ENCODE measurements at places on chromosomes 7 and 10.

DNA sequence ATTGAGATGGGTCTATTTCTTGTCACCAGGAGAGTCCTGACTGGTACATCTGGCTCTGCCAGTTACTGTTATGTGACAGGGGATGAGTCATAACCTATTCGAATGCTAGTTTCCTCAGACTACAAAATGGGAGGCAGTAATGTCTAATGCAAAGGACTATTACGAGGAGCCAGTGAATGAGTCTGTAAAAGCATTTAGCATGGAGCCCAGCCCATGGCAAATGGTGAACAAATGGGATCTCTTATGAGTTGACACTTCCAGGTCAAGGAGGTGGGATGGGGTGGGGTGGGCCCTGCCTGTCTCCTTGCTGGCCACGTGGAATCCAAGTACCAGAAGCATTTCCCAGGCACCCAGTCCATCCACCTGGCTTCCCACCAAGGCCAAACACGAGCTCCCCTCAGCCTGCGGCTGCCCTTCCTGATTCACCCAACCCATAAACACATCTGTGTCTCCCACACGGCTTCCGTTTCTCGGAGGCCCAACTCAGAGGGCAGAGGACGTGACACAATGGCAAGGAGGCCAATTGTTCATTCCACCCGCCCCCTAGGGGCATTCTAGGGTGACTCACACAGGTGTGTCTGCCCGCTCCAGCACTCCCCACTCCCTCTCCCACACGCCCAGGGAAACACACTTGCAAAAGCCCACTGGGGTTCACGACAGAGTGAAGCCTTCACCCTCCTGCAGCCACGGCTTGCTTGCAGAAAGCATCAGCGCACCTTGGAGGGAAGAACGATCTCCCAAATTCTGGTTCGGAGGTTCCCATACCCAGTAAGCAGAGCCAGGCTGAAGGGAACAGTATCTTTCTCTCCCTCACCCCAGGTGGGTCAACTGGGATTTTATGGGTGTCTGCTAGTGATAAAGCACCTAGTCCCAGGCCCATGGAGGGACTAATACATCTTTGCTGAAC, 109.8 kb downstream of the SH3PXD2A start:
- no peak for DNase-seq

GRCh38 chr7:127776776-127777386, 124.9 kb downstream of the SND1 start:
- DNase-seq = no peak

DNA sequence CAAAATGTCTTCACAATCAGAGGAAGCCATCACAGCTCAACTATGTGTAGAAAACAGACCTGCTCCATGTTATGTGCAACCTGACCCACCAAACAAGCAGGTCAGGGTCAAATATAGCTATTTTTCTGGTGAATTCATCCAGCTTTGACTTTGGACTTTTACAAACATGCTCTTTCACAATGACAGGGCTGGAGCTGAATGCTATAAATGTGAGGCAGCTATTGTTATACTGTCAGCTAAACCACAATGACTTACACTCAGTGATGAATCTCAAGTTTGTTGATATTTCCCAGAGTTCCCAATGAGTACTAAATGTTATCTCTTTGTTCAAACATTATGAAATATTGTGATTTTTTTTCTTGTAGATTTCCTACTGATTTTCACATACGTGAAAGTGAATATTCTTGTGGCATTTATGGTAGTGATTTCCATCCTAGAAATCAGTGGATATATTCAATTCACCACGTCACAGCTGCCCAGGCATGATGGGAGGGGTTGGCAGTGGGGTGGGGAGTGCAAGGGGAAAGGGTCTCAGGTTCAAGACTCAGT, 2.5 kb upstream of the ITIH2 start:
- DNase-seq = no peak

GRCh38 chr10:48684792-48685623, at the start of gene WDFY4:
Gene WDFY4, plus strand, starts transcription at chr10:48684873. Its CDS starts 24,860 bp downstream, at chr10:48709733.
- DNase-seq = no peak

DNA sequence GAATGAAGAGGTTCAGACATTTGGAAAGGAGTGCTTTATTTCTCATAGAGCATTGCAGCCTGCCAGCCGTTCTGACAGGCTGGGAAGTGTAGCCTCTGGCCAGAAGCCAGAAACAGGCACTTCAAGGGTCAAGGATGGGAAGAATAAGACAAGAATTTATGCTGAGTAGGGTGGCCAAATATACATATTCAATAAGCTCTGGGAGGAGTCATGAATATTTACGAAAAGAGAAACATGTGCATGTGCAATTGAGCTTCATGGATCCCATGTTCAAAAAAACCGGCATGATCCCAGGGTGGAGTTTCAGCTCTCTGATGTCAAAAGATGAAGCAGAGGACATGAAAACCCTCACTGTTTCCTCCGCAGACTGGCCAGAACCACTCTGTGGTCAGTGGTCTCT, 32.9 kb downstream of the TLX1 start:
- DNase-seq = no peak

DNA sequence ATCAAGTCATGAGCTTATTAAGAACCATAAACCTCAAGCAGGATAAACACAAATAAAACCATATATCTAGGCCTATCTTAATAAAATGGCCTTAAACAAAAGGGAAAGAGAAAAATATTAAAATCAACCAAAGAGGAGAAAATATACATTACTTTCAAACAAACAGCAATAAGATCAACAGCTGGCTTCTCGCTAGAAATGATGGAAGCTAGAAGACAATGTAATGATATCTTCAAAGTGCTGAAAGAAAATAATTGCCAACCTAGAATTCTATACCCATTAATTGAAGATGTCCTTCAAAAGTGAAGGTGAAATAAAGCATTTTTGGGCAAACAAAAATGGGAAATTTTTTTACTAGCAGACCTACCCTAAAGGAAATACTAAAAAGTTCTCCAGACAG, 142.9 kb upstream of the PODXL start:
- no peak for DNase-seq

- DNase-seq = no peak
Measured at GRCh38 chr7:44889086-44889781, 3.9 kb upstream of the PURB start.

GRCh38 chr10:53430974-53431373, 658.4 kb upstream of the MBL2 start:
- no peak for DNase-seq

GRCh38 chr7:20980668-20981264, 194.1 kb upstream of the SP8 start:
- no peak for DNase-seq

GRCh38 chr7:39587393-39587792, 21.2 kb downstream of the YAE1 start:
- DNase-seq = no peak

- DNase-seq = no peak
Measured at GRCh38 chr10:50992356-50992901, 81.9 kb upstream of the PRKG1 start.

DNA sequence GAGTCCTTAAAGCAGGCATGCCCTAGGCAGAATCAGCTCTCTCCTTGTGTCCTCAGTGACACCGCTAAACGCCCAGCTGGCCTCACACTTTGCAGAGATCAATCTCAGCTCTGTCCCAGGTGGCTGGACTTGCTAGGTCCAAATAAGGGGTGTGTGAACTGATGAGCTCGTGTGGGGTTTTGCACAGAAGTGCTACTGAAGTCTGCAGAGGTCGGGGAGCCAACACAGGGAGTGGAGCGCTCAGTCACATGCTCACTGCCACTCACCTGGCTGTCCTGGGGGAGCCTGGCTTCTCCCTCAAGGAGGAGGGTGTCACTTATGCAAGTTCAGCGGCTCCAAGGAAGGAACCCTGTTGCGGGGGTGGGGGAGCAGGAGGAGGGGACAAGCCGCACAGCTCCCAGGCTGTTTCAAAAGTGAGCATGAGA, 2.0 kb downstream of the ELN start:
- no peak for DNase-seq

- DNase-seq = no peak
Measured at GRCh38 chr10:116470768-116471415, 43.2 kb downstream of the PNLIPRP3 start.

DNA sequence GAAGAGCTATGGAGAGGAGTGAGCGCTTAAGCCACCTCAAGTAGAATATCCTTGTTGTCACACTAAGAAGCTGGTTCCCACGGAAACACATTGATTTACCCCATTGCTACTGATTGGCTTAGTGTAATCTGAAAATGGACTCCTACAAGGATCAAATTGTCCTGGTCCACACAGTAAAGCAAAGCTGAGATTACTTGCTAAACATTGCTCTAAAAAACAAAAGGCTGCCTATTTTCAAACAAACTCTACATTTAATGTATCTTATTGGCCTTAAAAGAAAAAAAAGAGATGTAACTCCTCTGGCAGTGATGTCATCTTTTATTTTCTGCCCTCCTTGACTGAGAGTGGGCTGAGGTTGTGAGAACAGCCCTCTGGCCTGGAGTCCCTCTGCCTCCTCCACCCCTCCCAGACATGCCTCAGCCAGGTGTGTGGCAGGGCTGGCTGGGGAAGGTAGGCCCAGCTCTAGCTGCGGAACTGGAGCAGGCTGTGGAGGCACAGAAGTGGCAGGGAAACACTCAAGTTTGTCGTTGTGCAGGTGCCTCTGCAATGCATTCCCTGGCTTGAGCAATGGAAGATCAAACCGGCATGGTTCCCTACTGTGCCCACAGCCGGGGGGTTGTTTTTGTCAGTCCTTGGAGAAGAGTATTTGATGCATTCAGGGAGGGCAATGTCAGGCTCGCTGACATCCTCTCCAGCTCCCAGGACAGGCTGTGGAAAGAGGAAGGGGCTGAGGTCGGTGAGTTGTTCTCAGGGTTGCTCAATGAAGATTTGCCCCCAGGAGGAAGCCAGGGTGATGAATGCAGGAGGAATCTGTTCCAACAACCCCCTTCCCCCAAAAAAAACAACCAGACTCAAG, 9.1 kb downstream of the KLF6 start:
- DNase-seq = peak; percentile 36

GRCh38 chr10:581776-582330, 107.6 kb downstream of the DIP2C start:
- no peak for DNase-seq

DNA sequence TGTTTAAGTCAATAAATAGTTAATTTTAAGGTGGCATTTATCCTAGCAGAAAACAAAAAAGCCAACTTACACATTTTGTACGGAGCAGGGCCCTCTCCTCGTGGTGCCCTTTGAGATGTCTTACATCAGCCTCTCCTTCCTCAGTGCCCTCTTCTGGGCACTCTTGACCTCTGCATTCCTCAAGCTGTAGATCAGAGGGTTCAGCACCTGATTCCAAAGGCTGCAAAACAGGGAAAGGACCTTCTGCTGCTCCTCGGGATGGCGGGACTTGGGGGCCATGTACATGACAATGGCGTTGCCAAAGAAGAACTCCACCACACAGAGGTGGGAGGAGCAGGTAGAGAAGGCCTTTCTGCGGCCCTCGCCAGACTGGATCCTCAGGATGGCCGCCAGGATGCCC, 4.6 kb upstream of the OR2A14 start:
- DNase-seq = peak; percentile 25

- DNase-seq = no peak
Measured at GRCh38 chr10:99292159-99292558, 37.0 kb upstream of the CNNM1 start.

DNA sequence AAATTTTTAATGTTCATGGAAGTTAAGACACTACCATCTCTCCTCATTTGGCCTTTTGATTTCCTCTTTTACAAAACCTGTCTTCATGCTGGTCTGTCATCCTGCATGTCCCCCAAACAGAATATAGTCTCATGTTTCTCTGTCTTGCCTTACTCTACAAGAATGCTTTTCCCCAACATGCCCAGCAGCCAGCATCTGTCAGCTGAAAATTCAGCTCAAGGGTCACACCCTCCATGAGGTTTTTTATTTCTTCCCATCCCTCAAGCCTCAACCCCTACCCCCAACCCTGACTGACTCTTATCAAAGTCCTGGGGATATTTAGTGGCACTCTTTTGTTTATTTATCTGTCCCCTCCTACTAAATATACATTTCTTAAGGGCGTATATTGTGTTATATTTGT, 202.0 kb downstream of the ANK3 start:
- DNase-seq = no peak

- DNase-seq = peak; percentile 36
Measured at GRCh38 chr10:14200698-14201544, 129.8 kb downstream of the FRMD4A start.

GRCh38 chr10:17951868-17952371, at the start of gene SLC39A12:
Gene SLC39A12, plus strand, starts transcription at chr10:17951918. Its CDS starts 1,359 bp downstream, at chr10:17953277.
- DNase-seq = no peak

DNA sequence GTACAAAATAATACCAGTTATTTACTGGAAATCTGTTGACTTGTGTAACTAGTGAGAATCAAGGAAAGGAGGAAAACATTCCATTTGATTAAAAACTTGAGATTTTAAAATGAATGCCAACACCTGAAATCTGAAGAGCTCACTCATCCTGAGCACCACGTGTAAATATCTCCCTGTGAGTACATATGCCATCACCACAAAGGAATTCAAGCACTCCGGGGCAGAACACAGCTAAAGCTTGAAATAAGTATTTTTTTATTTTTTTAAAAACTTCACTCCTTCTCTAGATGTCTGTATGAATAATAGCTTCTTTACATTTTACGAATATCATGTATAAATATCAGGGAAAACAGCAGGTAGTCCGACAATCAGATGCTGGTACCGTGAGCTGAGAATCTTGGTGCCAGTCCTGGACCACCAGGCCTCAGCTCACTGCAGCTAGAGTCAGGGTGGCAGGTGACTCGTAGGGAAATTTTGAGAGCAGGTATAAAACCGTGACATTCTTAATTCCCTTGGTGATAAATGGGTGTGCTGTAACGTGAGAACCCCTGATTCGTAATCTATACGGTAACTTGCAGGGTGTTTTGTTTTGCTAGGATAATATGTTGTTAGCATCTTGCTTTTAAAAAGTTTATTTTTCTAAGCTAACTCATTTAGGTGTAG, 12.7 kb downstream of the LMTK2 start:
- no peak for DNase-seq

DNA sequence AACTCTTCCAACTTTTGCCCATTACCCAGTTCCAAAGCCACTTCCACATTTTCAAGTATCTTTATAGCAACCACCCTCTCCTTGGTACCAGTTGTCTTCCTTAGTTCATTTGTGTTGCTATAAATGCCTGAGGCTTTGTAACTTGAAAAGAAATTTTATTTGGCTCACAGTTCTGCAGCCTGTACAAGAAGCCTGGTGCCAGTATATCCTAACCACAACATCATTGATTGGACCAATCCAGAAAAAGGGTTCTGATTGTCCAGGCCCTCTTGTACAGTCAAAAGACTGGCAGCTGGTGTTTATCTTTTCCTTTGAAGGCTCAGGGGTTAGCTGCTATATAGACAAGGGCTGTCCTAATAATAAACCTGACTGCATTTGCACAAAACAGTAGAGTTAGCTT, 21.1 kb upstream of the ABCC2 start:
- no peak for DNase-seq
